ENCODE measurements at places on chromosomes 3 and 15. TPM values are rescaled to one million over a fixed set of nuclear protein-coding genes. Genes with fewer than 3 reads are reported as not detected.
A peak's percentile ranks its signal among the peaks of the same experiment; 100 is the strongest.

HDC gene
- total RNA-seq: 8.1 TPM

CD200R1 gene
- total RNA-seq: 12.8 TPM

THAP10 gene
- 1.1 TPM for total RNA-seq

CHDH gene
- total RNA-seq: 0.50 TPM

VIPR1 gene
- total RNA-seq: 33.4 TPM

SHF gene
- 2.8 TPM for total RNA-seq

ZNF662 gene
- 0.94 TPM for total RNA-seq

DNA sequence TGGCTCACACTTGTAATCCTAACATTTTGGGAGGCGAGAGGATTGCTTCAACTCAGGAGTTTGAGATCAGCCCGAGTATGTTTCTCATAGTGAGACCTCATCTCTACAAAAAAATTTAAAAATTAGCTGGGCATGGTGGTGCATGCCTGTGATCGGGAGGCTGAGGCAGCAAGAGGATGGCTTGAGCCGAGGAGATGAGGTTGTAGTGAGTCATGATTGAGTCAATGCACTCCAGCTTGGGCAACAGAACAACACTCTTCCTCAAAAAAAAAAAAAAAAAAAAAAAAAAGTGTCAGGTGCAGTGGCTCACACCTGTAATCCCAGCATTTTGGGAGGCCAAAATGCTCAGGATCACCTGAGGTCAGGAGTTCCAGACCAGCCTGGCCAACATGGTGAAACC is 2.4 kb downstream of the RPL39L start:
- DNase-seq: no peak

DNA sequence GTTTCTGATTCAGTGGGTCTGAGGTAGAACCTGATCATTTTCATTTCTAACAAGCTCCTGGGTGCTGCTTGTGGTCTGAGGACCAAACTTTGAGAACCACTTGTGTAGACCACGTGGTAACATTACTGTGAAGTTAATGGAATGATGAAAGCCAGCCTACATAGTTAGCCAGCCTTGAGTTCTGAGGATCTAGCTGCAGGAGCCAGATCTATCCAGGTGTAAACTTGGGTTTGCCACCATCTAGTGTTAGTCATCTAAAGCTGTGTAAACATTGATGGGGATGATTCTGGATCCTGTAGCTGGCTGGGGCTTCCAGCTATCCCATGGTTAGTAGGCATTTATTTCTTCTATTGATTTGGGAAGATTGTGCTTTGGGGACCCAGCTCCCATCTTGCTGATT is 170.0 kb downstream of the TMEM108 start:
- DNase-seq: no peak

DNA sequence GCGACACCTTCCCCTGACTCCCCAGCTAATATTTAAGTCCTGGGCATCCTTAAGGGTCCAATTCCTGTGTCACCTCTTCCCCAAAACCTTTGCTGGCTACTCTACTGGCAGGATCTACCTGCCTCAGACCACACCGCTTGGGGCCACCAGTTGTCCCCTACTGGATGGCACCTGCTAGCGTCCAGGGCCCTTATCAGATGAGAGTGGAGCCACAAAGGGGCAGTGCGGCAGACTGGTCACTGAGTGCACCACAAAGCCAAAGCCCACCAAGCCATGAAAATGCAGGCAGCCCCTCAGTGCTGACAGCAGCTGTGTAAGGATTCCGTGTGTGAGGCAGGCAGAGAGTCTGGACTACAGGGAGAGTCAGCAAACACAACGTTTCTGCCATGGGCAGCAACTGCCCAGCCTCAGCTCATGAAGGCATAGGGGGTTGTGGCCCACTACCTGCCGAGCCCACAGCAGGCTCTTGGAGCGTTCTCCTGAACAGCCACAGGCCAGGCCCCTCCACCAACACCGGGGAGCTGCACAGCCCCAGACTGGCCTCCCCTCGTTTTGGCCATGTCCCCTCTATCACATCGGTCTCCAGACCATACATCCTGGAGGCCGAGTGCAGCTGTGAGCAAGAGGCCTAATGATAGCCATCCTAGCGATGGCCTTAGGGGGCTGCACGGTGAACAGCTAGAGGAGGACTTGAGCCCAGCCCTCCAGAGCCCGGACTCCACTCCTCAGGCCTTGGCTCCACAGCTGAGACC is 32.3 kb downstream of the ALDH1L1 start:
- DNase-seq: no peak

DNA sequence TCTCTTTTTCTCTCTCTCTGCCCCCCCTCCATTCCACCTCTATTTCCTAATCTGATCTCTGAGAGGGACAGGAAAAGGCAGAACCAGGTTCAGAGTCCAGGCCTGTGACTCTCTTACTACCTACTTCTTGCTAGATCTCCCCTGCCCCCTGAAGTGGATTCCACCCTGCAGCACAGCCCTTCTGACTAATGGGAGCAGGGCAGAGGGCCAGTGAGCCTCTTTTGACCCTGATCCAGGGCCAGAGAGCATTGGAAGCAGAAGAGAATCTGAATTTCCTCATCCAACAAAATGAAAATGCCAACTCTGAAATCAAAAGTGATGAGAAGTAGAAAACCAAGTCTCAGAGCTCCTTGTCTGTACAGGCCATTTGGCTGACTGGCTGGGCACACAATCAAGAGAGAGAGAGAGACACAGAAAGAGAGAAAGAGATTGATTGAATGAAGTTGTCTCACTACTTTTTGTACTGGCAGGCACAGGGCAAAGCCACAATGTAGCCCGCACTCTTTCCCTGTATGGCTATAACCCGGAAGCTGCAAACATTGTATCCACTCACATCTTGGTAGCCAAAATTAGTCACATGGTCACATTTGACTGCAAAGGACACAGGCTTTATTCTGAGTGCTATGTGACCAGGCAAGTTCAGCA is 31.6 kb upstream of the GLCE start:
- DNase-seq: no peak

DNA sequence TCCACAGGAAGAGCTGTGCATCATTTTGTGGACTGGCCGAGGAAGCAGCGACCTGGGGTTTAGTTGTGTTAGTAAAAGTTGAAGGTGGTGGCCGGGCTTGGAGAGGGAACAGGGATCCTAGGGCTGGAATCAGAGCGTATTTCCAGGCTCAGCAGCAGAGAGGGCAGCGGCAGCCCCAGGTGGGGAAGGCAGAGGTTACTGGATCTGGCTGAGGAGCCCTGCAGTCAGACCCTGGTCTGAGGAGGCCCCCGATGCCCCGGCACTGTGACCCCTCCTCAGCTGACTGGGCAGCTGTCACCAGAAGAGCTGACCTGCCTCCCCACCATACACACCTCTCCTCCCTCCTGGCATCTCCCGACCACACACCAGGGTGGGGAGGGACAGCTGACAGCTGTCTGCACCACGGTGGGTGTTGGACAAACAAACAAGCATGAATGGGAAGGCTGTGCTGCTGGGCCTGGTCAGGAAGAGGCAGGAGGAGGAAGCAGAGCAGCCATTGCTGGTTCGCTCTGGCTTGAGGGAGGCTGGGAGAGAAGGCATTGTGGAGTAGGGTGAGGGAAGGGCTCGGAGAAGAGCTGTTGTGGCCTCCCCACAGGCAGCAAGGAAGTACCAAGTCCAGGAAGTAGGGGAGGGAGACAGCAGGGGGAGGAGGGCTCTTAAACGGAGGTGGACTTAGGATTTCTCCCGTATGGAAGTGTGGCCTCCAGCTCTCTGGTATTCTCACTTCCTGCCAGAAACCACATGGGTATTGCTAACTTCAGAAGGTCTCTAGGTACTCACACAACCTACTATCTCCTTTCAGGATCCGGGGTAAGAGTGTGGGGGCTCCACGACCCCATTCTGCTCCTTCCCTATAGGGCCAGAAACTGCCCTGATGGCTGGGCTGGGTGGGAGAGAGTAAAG is 49.5 kb upstream of the HACD2 start:
- no peak for DNase-seq

- DNase-seq: no peak
Measured at GRCh38 chr3:10405816-10406215, 84.9 kb upstream of the SEC13 start.

DNA sequence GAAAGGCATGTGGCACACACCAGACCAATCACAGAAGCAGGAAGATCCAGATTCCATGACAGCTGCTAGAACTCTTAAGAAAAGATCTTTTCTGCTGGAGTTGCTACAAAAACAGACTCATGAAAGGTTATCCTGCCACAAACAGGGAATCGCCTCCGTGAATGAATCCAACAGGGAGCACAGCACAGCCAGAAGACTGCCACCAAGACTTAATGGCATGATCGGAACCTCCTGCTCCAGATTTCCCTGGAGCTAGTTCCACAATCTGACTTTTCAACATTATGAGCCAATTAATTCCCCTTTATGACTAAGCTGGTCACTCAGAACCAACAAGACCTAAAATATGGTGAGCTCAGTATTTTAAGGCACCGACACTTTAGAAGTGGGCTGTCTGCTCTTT is 232.5 kb downstream of the FOXP1 start:
- no peak for DNase-seq

DNA sequence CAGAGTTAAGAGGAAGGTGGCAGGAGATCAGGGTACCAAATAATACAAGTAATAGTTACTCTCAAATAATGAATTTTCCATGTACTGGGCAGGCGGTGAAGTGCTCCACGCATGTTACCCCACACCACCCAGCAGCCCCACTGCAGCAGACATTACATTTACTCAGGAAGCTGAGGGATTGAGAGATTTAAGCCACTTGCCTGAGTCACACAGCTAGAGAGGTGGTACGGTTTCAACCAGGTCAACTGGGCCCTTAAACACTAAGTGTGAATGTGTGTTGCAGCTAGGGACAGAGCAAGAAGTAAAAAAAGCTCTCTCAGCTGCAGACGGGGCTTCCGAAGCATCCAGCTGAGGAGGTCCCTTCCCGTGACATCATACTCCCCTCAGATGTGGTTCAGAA is 91.3 kb downstream of the PRICKLE2 start:
- no peak for DNase-seq

DNA sequence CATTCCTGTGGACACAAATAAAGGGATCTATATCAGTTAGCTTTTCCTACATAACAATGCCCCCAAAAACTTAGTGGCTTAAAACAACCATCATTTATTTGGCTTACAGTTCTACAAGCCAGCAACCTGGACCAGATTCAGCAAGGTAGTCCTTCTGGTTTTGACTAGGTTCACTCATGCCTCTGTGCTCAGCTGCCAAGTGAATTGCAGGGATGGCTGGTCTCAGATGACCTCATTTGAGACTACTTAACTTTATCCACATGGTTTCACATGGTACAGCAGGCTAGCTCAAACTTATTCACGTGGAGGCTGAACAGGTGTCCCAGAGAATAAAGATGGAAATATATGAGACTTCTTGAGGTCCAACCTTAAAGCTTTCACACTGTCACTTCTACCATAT is 119.3 kb upstream of the BFSP2 start:
- no peak for DNase-seq

- DNase-seq: no peak
Measured at GRCh38 chr3:62025913-62026312, 347.4 kb downstream of the FEZF2 start.

GRCh38 chr3:87002346-87002745 is 11.4 kb upstream of the VGLL3 start:
- DNase-seq: no peak

GRCh38 chr3:11642431-11643191 is 1.1 kb downstream of the VGLL4 start:
- peak; percentile 43 for DNase-seq

DNA sequence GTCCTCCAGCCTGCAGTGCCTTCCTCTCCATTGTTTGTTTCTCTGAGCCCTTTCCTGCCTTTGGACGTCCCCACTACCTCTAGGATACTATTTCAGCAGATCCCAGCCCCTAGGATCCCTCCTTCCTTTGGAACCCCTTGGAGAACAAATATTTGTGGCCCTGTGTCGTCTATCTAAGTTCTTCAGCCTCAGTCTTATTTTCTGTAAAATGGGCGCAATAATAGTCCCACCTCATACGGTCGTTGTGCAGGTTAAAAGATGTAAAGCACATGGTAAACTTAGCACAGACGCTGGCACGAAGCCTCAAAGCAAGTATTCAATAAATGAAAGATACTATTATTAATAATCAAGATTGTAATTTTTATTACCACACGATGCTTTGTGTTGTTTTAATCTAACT is 122.0 kb downstream of the SV2B start:
- DNase-seq: no peak

- DNase-seq: no peak
Measured at GRCh38 chr3:172280406-172281051, 167.7 kb downstream of the GHSR start.

DNA sequence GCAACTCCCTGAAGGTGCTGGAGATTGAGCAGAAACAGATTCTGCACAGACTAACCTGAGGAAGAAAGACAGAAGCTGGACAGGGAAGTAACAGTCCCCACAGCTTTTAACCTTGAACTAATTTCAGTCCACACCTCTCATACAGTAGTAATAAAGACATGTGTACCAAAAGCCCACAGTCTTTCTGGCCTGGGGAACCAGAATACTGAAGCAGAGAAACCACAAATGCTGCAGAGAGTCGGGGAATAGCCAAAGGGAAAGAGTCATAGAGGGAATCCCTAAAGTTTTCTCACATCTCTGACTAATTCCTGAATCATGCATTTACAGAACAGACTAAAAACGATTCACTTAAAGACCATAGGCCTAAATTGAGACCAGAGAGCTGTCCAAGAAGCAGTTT is 503.4 kb upstream of the NECTIN3 start:
- no peak for DNase-seq

GRCh38 chr15:66908744-66909095 is 156.7 kb upstream of the SMAD3 start:
- DNase-seq: no peak

DNA sequence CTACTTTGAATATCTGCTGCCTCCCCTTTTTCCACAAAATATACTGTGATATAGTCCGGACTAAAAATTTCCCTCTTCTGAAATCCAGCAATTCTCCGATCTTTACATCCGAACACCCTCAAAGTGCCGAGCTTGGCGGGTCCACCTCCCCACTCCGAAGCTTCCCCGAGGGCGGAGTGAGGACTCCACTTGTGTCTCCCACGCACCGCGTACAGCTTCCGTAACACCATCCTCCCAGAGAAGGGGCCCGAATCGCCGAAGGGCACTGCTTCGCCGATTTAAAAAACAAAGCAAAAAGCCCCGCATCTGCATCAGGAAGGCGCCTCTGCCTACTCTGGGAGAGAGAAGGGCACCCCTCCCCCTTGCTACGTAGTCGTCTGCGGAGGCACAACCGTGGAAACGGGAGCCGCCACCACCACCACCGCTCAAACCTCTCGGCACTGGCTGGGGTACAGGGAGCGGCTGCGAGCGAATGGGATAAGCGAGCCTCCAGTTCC is 551 bp downstream of the NCBP2 start:
- peak; percentile 40 for DNase-seq

DNA sequence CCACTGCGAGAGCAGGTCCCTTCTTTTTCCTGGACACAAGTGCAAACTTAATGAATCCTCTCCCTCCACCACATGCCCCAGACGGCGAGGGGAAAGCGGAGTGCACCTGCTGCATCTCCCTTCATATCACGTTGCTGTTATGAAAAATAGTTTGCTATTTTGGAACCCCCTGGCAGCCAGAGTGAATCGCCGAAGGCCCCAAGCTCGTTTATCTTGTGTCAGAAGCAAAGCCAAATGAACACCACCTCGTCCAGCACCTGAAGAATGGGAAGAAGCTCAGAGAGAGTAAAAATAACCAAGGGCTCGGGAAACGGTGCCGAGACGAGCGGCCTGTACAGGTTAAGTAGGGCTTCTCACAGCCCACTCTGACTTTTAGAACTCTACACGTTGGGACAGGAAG is 394.6 kb upstream of the RORA start:
- DNase-seq: no peak
